NCI-H345 (cell line): ENCODE measurements at places on chromosomes 1 and 21.
A peak's percentile ranks its signal among the peaks of the same experiment; 100 is the strongest.

GRCh38 chr1:75795703-75796193, 934 bp upstream of the MSH4 start:
- DNase-seq = no peak

GRCh38 chr1:201589186-201589585, 50.3 kb downstream of the NAV1 start:
- no peak for DNase-seq

DNA sequence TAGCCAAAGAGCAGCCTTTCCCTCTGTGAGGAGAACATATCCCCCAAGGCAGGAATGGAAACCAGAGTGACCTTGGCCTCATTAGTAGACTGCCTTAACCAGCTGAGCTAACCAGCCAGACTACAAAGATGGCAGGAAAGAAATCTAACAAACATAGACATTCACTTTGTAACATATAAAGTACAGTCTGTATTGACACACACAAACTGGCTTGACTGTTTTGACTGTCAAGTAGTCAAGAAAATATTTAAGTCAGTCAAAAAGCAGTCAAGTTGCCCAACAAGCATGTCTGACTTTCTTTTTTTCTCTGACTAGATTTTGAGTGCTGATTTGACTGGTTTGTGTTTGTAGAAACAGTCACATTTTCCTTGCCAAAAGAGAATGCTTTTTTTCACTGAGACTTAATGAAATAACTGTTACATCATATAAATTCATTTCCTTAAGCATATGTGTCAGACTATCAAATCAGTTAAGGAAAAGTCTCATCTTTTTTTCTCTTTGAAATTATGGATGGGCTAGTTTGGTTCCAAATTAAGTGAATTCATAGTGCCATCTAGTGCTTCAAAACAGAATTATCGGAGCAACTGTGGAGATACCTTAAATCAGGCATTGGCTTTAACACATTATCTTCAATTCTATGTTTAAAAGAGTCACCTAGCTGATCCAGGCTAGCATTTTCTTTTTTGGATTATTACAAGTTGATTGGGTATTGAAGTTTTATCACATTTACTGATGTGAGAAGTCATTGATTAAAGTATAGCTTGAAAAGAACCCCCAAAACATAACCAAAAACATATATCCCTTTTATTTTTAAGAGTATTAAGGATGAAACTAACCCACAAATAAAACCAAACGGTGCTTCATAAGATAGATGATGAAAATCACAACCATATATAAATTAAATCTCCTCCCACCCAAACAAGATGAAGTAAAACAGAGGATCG, 75.0 kb downstream of the ATP6V1G3 start:
- DNase-seq = peak; percentile 54

DNA sequence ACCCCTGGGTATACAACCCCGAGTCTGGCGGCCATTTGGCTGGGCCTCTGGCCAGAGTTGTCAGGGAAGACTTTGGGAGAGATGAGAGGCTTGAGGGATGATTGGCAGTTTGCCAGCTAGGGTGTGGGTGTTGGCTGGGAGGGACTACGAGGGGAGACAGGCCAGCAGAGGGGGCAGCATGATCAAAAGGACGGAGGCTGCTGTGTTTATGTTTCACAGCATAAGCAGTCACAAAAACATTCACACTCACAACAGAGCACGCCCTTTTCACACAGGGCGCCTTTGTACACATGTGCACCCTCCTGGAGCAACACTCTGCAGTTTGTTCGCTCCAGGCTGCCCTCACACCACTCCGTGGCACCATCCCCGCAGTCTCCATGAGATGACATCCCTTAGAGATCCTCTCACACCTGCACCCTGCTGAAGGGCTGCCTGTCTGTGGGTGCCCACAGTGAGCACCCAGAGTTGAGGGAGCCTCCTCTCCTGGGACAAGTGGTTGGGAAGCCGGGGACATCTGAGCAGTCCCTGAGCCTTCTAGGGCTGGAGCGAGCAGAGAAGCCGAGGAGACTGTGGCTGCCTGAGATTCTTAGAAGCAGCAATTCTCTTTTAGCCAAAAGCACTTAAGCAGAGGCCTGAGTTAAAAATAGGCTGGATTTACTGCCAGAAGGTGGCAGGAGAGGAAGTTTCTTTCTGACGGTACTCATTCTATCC, 15.4 kb downstream of the EFNA3 start:
- DNase-seq = peak; percentile 89

DNA sequence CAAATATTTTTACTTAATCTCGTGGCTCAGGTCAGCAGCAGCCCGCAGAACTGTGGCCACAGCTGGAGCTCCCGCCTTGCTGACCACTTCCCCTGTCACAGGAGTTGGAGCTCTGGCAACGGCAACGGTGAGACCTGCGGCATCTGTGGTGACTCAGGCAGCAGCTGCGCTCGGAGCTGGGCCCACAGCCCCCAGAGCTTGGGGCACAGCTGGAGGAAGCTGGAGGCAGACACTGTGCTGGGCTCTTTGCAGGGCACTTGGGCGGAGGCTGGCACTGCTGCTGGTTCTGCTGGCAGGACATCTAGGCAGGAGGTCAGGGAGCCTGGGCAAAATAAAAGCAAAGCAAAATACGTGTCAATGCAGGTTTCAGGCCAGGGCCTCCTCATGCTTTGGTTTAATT, at the start of gene LCE3A:
TSS of gene LCE3A (minus strand) at position 301 of the 400 bp plus-strand sequence. CDS start at position 301, 0 bp downstream.
- no peak for DNase-seq

- DNase-seq = no peak
Observed at GRCh38 chr1:44609412-44609767, 64.9 kb downstream of the TMEM53 start.

DNA sequence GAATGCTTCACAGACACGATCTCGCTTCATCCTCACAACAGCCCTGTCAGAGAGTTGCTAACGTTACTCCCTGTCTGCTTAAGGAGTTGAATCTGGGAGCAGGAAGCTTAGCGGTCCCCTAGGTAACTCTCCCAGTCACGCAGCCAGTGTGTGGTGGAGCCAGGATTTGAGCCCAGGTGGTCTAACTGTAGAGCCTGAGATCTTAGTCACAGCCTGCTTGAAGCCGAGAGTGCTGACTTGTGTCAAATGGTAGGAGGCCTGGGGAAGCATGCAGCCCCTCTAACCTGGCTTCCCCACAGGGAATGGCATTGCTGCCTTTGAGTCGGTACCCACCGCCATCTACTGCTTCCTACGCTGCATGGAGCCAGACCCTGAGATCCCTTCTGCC, 4.1 kb downstream of the ADPRS start:
- DNase-seq = no peak

DNA sequence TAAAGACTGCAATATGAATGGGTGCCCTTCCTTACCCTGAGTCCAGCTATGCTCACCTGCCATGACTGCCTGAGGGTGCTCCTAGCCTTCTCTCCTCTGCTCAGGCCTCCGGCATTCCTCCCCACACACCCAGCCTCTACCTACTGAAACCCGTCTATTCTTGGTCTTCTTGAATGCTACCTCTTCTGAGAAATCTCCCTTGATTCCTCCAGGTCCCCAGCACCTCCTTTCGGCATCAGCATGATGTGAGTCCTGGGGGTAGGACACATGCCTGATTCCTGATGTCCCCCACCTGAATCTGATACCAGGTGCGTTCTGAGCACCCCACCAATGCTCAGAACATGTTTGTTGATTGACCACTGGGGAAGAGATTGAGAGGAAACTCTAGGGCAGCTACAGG, 8.6 kb downstream of the LDLRAD1 start:
- no peak for DNase-seq

DNA sequence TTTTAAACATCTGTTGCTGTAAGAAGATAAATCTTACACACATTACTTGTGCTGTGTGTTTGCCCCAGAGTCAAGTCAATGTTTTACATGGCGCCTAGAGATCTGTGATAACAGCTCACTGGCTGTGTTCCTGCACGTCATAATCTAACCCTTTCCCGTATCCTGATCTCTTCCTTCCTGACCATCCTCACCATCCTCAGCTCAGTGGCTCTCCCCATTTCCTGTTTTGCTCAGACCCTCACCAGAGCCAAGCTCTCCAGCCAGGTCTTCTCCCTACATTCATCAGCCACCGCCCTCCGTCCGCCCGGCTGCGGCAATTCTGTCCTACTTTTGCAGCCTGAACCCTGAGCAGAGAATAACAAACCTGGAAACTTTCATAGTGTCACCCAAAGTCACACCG, 824.7 kb downstream of the USP25 start:
- no peak for DNase-seq

- DNase-seq = no peak
Observed at GRCh38 chr1:119516680-119517079, 9.7 kb downstream of the HSD3B1 start.

- no peak for DNase-seq
Observed at GRCh38 chr1:112509005-112509659, 367 bp downstream of the WNT2B start.

- DNase-seq = no peak
Observed at GRCh38 chr1:245418077-245418476, 263.3 kb downstream of the KIF26B start.

- peak; percentile 92 for DNase-seq
Observed at GRCh38 chr1:2481885-2482284, 5.8 kb downstream of the PLCH2 start.

DNA sequence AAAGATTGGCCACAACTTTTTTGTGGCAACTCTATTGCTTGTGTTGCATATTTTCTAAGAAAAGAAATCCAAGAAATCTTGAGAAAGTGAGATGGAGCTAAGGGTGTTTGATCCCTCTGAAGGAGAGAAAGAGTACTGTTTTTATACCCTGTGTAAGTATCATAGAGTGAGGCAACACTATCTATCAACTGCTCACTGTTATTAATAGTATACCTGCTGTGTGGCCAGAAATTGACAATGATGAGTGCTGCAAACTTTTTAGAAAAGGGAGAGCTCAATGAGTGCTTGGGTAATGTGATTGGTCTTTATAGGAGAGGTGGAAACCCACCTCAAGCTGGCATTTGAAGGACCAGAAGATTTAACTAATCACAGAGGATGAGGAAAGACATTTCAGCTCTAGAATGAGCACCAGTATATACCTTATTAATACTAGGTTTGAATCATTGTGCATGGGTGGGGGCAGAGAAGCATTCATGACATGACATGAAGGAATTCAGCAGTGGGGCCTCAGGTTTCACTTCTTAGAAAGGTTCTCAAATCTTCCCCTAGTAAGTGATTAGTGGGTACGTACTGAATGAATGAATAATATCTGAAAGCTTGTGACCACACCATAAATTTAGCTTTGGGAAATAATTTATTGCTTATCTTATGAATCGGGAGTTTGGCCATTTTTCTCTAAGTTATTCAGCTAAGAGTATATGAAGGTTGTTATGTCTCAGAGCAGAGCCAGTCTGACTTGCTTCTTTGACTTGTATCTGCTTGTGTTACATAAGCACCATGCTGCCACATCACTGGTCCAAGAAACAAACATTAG, 169.2 kb upstream of the SGIP1 start:
- no peak for DNase-seq

GRCh38 chr1:83912876-83913275, 86.1 kb downstream of the TTLL7 start:
- DNase-seq = no peak

GRCh38 chr1:17162941-17163340, 42.0 kb upstream of the PADI1 start:
- DNase-seq = no peak

DNA sequence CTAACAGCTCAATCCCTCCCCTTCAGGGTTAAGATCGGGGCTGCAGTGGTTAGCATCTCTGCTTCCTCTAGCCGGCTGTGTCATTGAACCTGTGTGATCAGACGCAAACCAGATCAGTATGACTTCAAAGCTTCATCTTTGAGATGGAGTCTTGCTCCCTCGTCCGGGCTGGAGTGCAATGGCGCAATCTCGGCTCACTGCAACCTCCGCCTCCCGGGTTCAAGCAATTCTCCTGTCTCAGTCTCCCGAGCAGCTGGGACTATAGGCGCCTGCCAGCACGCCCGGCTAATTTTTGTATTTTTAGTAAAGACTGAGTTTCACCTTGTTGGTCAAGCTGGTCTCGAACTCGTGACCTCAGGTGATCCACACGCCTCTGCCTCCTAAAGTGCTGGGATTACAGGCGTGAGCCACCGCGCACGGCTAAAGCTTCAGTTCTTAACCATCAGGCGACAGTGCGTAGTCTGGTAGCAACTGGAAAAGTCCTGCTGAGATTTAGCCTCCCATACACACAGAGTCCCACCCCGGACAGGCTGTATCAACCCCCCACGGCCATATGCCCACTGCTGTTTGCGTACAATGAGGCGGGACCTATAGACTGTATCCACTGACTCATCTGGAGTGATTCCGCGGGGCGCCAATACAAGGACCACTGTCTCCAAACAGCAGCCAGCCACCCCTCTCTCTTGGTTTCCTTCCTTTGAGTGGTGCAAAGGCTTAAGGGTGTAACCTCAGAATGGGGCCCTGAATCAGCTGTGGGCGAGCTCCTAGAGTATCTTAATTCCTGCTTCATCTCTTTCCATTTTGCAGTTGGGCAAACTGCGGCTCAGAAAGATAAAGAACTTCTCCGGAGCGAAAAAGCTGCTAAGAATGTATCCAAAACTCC, 23.3 kb downstream of the CELA3A start:
- DNase-seq = peak; percentile 86

GRCh38 chr1:245464290-245464689, 309.5 kb downstream of the KIF26B start:
- DNase-seq = no peak

DNA sequence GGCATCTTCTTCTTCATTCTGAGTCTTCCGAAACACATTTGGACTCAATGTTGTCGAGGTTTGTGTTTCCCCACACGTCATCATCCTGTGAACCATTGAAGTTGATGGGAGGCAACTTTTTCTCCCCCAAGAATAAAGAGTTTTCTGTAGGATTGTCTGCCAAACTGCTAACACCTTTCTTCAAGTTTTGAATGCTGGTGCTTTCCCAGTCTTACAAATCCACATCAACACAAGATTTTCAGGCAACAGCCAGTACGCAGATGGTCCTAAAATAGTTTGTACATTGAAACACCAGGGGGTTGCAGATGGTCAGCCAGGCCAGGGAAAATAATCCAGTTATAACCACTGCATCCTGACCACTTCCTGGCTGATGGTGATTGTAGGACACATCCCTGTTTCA, 187.9 kb downstream of the DISC1 start:
- no peak for DNase-seq

- DNase-seq = no peak
Observed at GRCh38 chr1:197441999-197442414, 174.0 kb downstream of the CRB1 start.

GRCh38 chr1:65640046-65640445, 152.6 kb upstream of the PDE4B start:
- DNase-seq = no peak

- DNase-seq = no peak
Observed at GRCh38 chr1:154219541-154219940, 1.2 kb upstream of the UBAP2L start.
